ENCODE measurements at places on chromosomes 3 and 15.

- DNase-seq, result no peak
Measured at GRCh38 chr3:188854772-188855149, 317.0 kb upstream of the TPRG1 start.

GRCh38 chr3:32280262-32280910 lies 41.9 kb downstream of the CMTM8 start:
- DNase-seq, result no peak

GRCh38 chr15:68962465-68962864 lies 32.1 kb downstream of the SPESP1 start:
- DNase-seq, result no peak

- no peak for DNase-seq
Measured at GRCh38 chr15:75721923-75722870, 9.5 kb upstream of the CSPG4 start.

DNA sequence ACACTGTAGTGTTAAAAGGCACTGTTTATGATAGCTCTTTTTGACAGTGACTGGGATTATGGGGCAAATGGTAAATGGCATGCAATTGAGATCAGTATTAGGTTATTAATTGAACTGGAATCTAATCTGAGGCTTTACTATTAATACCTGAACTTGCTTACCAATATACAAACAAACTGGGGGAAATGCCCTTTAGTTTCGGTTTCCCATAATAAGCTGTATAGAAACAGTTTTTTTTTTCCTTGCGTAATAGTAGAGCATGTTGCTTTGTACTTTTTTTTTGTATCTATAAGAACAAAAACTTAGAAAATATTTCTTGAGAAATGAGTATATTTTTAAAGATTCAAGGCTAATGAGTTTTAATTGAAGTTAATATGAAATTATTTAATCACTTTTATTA lies 95.0 kb downstream of the FNDC3B start:
- DNase-seq, result no peak

DNA sequence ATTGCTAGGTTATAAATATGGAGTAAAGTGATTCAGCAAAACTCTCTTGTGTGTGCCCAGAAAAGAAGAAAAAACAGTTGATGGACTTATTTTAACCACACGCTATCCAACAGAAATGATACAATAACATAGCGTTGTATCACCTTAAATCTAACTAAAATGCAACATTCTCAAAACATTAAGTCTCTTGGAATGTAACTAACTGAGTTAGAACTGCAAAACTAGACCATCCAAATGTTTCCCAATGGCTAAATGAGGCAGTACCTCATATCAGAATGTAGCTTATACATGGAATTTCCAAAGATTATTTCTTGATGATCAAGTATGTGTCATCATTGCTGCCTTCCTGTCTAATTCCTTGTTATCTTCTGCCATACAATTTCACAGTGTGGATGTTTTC lies 187.9 kb downstream of the CNTN3 start:
- DNase-seq, result no peak

DNA sequence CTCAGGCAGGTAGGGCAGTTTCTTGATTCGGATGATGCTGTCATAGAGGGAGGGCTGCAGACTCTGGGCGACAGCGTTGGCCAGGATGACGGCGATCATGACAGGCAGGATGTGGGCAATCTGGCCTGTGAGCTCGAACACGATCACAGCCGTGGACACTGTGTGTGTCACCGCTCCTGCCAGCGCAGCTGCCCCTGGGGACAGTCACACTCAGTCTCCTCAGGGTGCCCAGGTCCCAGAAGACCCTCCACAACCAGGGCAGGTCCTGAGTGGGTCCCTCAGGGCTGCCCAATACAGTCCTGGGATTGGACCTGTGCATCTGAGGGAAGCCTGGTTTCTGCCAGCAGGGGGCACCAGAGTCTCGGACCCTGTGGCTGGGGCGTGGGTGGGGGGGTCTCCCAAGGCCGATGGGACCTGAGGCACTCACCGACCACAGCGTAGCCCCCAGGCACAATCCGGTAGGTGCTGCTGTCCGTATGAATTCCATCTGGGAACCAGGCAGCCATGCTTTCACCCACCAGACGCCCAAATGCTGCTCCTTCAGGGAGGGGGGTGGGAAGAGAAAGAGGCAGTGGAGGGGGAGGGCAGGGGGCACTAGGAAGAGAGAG lies 7.2 kb downstream of the CLCN2 start:
- no peak for DNase-seq

DNA sequence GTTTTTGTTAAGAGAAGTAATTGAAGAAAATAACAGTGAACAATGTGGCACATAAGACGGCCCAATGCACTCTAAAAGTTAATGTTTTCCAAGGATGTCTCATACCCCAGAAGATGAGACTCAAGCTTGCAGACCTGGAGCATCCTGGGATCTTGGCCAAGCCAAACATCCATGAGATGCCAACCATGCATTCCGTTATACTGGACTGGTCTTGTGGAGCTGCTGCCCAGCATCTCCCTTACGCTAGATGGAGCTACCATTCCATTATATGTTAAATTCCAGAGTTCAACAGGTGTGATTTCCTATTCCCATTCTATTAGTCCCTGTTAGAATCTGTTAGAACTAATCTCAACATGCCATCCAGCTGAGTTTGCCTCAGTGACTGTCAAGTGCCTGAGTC lies 181.8 kb downstream of the PDCD6IP start:
- peak; percentile 13 for DNase-seq

- DNase-seq, result no peak
Measured at GRCh38 chr15:28955993-28956421, 70.2 kb downstream of the APBA2 start.

DNA sequence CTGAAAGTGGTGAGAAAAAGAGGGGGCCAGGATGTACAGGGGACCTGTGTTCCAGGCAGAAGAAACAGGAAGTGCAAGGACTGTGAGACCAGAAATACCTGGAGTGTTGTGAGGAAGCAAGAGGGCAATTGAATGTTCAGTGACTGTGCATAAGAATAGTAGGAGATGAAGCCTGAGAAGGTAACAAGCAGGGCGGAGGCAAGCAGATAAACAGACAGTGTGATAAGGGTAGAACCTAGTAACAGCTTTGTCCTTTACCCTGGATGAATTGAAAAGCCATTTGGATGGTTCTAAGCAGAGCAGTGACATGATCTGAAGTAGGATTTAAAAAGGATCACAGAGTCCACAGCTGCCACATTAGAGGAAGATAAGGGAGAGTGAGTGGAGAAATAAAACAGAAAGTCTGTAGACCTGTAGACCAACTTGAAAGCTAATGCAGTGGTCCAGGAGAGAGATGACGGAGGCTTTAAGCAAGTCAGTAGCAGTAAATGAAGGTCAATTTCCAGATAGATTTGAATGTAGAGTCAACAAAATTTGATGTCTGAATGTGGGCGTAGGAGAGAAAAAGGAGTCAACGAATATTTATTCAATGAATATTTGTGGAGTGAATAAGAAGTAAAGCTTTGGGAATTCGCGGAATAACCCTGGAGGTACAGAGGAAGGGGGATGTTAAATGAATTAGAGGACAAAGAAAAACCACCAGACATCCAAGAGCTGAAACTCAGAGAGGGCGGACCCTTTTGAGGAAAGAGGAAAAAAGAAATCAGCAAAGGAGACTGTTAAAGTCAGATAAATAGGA lies 4.2 kb upstream of the PLOD2 start:
- no peak for DNase-seq

DNA sequence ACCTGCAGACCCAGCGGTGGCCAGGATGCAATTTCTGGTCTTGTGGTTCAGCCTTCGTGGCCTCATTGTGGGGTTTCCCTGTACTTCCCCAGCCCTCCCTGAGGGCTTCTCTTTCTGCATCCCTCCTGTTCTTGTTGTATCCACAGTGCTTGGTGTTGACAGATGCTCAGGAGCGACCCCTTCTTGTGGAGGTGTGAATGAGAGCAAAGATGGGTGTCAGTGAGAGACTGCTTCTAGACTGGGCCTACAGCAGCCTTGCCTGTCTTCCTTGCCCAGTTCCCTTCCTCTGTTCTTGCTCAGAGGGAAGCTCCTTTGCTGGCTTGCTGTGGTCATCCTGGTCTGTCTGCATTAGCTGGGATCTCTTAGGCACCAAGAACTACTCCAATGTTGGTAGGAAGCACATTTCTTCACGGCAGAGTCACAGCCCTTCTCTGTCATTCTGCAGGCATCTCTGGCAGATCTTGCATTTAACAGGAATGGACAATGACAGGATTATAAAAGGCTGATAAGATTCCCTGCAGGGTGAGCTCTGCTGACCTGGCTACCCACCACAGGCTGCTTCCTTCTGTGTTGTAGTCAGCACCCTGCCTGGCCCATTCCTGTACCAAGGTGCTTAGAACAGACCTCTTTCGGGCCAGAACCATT lies 317.8 kb upstream of the C2CD4B start:
- DNase-seq, result peak; percentile 17

GRCh38 chr3:131326307-131326706 lies 55.3 kb upstream of the NUDT16 start:
- peak; percentile 19 for DNase-seq

GRCh38 chr3:13288732-13289718 lies 131.1 kb downstream of the NUP210 start:
- DNase-seq, result no peak

DNA sequence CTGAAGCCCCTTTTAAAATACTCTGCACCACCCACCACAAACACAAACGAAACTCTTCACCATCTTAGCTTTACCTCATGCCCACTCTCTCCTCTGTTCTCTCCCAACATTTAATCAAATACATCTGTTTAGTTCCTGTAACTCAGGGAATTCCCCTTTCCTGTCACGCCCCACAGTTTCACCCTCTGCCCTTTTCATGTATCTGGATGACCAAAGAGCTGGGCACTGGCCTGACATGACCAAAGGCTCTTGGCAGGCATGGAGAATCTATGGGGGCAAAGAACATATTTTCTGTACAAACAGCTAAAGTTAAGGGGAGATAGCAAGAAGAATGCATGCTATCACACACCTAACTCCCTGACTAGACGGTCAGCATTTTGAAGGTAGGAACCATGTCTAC lies 270.0 kb downstream of the TBL1XR1 start:
- no peak for DNase-seq

GRCh38 chr3:115975353-115975752 lies 352.0 kb downstream of the GAP43 start:
- DNase-seq, result peak; percentile 28

GRCh38 chr3:94904156-94904674 lies 841.4 kb downstream of the NSUN3 start:
- no peak for DNase-seq

GRCh38 chr15:60661080-60661645 lies 182.2 kb upstream of the ICE2 start:
- no peak for DNase-seq

DNA sequence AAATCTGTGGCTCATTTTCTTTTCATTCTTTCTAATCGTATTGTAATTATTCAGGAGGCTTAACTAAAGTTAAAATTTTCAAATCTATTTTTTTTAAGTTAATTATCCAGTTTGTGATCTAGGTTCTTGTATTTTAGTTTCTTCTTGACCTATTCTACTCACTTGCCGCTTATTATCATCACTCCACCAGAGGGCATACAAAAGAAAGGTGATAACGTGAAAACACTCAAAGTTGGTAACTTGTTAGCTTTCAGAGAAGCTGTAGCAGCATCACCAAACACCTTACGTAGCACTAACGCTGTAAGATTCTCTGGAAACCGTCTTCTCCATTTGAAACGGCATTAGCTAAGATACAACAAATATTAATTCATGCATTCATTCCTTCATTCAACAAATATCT lies 4.8 kb downstream of the GNB4 start:
- no peak for DNase-seq

DNA sequence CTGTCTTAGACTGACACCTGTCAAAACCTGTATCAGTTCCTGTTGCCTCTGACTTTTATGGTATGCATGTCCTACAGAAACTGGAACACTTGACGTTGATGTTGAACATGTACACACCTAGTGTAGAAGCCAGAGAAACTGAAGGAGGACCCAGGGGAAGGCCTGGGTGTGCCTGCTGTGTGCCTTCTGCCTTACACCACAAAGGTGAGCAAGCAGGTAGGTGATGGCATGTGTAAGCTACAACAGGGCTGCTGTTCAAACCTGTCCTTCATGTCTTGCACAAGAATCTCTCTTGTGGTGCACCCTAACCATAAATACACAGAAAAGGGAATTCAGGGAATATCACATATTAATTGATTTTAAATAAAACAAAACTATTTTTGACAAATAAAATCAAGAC lies 13.6 kb upstream of the AQP9 start:
- no peak for DNase-seq

All from H54 (cell line).